CD4-positive, alpha-beta memory T cell (primary cell): ENCODE measurements at places on chromosomes 16 and 17.

DNA sequence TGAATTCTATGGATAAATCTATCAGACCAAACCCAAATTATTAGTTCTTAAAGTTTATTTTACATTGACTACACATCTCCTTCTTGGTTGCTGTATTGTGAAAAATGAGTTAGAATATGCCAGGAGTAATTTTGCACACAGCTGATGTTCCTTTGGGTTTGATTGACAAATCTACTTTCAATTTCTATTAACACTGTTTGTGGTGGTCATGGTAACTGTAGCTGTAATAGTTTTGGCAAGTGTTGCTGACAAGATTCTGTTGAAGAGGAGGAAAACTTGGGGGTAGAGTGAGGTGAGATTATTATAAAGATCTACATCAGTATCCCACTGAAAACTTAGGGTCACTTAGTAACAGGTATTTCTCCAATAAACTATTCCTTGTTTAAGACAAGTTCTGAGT, 30.3 kb downstream of the MRTFB start:
- no peak for DNase-seq

GRCh38 chr17:42193216-42193968, 902 bp downstream of the GHDC start:
- DNase-seq = no peak

DNA sequence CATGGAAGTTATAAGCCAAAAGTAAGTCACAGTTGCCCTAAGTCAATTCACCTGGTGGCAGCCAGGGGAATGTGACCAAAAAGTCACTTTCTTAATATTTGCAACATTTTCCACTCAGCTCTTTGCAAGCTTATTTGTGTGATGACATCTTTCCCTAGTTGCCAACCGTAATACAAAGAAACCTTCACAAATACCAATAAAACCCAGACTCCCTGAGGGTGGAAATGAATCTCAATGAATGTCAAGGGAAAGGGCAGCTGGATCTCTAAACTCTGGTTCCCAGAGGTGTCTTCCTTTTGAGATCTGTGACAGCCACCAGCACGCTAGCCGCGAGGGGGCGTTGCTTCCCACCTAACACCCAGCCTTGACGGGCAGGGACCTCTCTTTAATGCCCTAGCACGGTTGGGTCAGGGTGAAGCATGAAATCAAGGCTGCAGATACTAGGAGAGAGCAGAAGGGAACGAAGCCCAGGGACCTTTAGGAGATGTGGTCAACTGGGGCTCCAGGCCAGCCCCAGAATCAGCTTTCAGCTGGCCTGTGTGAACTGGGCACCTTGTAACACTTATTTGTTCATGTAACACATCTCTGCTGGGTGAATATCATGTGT, 82.2 kb downstream of the CMC2 start:
- peak; percentile 12 for DNase-seq

DNA sequence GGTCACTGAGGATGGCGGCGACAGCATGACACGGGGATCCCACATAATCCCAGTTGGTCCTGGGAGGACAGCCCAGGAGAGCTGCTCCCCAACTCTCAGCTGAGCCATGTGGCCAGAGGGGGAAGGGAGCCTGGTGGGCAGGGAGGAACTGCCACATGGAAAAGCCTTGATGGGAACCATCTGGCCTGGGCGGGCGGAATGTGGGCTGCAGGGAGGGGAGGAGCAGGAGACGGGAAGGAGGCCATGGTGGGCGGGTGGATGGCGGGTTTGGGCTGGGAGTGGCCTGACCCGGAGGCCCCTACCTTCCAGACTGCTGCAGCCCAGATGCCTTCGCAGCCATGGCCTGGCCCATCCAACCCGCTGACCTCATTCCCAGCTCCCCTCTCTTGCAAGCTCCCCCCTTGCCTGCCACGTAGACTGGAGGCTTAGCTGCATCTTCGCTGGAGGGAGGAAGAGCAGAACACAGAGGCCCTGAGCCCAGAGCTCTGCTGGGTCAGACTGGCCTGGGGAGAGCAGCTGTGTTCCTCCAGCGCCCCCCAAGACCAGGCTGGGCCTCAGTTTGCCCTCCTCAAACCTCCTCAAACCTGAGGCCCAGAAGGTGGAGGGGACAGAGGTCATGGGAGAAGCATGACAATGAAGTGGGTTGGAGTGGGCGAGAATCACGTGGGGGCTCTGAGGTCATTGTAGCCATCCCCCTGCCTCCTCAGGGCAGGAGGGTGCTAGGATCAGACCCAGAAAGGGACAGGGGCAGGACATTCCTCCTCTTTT, 8.2 kb upstream of the COL1A1 start:
- DNase-seq = peak; percentile 25

- DNase-seq = no peak
Measured at GRCh38 chr17:6528557-6528956, 27.8 kb downstream of the PITPNM3 start.

DNA sequence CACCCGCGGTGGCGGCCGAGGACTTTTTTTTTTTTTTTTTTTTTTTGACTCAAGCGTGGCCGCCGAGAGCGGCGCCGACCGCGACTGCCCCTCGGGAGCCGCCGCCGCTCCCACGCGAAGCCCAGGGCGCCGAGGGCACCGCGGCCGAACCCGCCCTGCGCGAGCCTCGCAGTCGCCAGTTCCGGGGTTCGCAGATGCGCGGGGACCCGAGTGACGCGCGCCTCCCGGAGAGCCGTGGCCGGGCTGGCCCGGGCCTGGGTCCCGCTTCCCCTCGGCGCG, 1.1 kb downstream of the METRNL start:
- DNase-seq = no peak

DNA sequence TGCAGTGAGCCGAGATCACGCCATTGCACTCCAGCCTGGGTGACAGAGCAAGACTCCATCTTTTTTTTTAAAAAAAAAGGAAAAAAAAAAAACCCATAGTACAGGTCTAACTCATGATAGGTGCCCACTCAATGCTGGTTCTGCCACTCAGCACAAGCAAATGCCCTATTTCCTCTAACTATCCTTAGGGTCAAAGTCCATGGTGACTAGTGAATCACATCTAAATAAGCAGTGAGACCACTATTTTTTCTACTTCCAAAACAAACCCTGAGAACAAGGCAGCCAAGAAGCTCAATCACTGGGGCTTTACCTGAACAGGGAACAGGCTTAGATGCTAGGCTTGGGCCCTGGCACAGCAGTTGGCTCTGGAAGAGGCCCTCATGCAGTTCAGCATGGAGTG, 3.4 kb downstream of the BLTP2 start:
- no peak for DNase-seq

DNA sequence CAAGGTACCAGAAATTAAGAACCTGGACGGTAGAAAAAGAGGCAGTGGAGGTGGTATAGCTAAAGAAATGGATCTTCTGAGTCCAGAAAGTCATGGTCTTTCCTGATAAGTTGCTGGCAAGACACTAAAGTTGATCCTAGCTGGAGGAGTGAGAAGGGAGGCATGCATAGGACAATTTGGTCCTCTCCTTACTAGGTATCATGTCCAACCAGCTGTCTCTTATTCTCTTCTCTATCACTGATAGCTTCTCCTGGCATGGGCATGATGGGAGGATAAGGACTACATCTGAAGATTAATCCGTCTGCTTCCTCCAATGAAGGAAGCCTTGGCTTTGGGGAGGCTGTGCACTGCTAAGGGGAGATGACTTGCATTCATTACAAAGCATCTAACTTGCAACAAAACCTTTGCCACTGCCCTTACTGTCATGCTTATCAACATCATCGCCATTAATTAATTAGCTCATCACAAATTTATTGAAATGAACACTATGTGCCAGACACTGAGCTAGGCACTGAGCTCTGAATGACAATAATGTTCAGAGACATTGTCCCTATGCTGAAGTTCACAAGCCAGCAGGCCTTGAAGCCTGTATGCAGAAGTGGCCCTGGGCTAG, 3.1 kb upstream of the FAM117A start:
- no peak for DNase-seq

DNA sequence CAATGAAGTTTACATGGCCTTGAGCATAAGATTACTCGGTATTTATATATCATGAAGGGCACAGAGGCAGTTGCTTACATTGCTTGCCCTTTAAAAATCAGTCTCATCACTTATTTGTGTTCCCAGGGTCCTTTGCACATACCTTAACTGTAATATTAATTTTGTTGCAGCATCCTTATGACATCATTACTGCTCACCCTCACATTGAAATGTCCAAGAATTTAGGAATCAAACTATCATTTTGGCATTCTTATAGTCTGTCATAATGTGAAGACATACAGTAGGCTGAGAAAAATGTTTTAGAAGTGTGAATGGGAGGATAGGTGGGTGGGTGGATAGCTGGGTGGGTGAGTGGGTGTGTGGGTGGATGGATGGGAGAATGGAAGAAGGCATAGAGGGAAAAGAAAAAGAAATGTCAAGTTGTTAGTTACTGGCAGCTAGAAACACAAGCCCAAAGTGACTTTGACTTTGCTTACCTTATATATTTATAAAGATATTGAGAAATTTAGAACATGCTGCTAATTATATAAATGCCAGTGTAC, 17.8 kb downstream of the ADAMTS18 start:
- DNase-seq = no peak
